ENCODE measurements at places on chromosomes 2 and 18.

DNA sequence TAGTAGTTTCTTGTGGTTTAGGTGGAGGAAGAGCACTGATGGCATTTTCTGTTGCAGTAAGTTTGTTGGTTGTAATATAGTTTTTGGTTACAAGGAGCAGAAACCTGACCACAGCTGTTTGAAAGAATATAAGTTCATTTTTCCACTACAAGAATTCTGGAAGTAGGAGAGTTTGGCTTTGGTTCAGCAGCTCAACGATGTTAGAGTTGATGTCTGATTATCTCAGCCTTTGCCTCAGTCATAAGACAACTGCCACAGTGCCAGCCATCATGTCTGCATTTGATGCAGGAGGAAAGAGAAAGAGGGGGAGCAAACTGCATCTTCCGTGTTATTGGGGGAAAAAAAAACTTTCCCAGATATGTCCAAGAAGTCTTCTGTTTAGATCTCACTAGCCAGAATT is 119.1 kb downstream of the LYPD1 start:
- no peak for DNase-seq

DNA sequence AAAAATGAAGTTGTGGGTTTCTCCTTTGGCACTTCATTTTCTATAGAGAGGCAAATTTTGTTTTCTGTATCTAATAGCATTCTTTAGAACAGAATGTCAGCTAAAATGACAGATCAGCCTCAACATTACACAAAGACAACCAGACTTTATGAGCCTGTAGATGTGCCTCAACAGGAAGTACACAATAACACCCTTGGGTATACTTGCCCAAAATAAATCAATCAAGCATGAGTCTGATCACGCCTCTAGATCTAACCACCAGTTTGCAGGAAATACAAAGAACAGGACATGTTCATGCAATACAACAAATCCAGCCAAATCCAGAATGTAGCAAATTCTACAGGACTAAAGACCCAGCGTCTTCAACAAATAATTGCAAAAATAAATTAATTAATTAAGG is 11.2 kb upstream of the DAPL1 start:
- DNase-seq: no peak

DNA sequence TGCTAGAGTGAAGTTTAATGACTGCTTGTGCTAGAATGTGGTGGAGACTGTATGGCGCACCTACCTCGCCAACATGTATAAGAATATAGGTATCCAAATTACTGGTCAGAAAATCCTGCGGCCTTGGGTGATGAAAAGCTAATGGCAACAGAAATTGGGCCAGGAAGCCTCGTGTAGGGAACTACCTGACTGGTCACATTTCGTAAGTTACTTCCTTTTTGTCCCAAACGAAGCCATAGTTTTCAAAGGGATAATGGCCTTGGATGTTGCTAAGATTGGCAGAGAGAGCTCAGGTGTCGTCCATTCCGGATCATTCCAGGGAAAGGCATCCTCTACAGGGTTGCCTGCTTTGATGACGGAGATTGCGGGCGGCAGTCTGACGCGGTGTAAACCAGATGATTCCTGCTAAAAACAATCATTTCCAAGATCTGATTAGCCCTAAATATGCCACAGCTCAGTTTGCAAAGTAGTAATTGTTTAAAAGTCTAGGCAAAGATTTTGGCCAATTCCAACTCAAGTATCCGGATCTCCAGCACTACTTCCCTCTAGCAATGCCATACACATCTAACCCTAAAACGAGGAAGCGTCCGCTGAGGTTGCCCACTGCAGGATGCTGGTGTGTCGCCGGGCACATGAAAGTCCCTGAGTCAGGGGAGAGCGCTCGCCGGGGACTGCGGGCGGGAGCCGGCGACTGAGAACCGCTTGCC is 708 bp upstream of the MALT1 start:
- no peak for DNase-seq

- no peak for DNase-seq
Observed at GRCh38 chr2:63594660-63595059, 5.9 kb downstream of the MDH1 start.

- no peak for DNase-seq
Observed at GRCh38 chr2:176521878-176522670, 252.8 kb downstream of the MTX2 start.

DNA sequence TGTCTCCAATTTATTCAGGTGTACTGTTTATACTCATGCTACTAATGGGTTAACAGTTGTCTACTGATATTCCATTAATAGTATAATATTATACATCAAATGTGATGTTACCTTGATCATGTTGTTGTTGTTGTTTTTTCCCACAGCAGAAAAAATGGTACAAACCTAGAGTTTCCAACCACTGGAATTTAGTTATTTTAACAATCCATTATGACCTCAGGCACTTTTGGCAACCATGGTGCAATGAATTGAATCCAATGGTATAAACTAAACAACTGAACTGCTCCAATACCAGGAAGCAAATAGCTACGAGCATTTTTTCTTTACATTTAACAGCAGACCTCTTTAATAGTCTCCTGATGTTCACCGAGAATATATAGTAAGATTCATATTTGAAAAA is 31.0 kb upstream of the C2orf66 start:
- no peak for DNase-seq

- no peak for DNase-seq
Observed at GRCh38 chr2:54969295-54969939, 80.8 kb downstream of the RTN4 start.

- DNase-seq: no peak
Observed at GRCh38 chr2:44686561-44686960, 254.9 kb upstream of the SIX3 start.

- no peak for DNase-seq
Observed at GRCh38 chr2:18518116-18519111, 42.0 kb downstream of the RDH14 start.
